Spinal cord (tissue), 10 donors: ENCODE measurements at places on chromosomes 2 and 18. TPM values are rescaled to one million over a fixed set of nuclear protein-coding genes. Genes with fewer than 3 reads are reported as not detected.

DNA sequence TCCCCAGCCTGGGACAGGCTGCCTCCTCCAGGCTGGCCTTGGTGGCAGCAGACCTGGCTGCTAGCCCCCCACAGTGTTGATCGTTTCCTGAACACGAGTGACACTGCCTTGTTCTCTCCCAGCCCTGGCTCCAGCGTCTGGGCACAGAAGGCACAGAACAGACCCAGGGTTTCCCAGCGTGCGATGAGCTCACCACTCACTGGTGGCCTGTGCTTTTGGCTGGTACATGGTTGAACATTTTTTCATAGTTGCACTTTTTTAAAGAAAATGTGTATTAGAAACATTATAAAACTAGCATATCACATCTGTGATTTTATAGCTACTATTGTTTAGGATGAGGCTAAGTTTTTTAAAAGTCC is 40.9 kb downstream of the SCTR start:
- DNase-seq = no peak

GRCh38 chr2:114517580-114517979 is 75.1 kb downstream of the DPP10 start:
- DNase-seq = no peak

DNA sequence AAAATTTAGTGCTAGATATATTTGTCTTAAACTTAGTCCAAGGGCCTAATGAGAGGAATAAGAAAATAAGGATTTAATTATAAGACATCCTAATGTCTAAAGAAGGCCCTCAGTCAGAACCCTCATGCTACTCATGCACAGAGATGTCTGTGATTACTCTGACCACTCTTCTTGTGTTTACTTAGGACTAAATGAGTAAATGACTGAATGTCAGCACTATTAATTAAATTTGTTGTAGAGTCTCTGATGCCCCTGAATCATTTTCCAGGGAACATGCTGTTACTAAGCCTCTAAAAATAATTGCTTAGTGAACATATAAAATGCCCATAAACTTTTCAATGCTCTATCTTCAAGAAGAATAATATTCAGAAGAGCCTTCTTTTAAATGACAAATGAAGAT is 32.4 kb downstream of the GULP1 start:
- no peak for DNase-seq

GRCh38 chr2:219514196-219514761 is at the start of gene ASIC4:
Gene ASIC4, plus strand, starts transcription at chr2:219514482. Its CDS starts 243 bp downstream, at chr2:219514725.
- DNase-seq = no peak

GRCh38 chr18:13369353-13369752 is 150.8 kb downstream of the LDLRAD4 start:
- DNase-seq = no peak

GRCh38 chr18:48193521-48194492 is 215.4 kb downstream of the ZBTB7C start:
- DNase-seq = no peak

DNA sequence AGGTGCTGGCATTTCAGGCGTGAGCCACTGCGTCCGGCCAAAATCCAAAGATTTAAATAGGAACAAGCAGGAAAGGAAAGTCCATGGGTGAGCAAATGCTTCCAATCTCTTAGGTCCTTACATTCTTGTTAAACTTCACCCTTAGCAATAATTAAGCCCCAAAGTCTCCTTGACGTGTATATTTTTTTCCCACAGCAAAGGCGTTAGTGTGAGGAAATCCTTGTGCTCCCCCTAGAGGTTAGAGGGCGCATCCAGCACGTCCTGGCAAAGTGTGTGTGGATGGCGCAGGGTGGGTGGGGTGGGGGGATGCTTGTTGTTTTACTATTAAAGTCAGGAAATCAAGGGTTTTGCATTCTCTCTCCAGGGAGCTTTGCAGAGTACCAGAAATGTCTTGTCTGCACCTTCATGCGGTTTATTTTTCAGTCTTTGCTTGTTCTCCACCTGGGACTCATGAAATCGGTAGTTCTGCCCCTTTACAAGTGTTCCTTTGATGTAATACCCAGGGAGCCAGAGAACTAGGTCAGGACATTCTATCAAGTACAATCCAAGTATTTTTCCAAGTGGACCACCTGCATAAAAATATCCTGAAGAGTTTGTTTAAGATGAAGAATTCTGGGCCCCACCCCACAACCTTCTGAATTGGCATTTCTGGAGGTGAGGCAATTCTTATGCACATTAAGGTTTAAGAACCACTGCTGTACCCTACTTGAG is 22.2 kb upstream of the ITSN2 start:
- no peak for DNase-seq

GRCh38 chr2:190696792-190697398 is 48.0 kb downstream of the NAB1 start:
- no peak for DNase-seq

The IL1R1 gene
- total RNA-seq = 12.6 TPM

The DPP10 gene
- total RNA-seq = 30.6 TPM

The TET3 gene
- 13.1 TPM for total RNA-seq

The ADRA2B gene
- total RNA-seq = 0.79 TPM

The SPATA3 gene
- not detected for total RNA-seq
